ENCODE measurements at places on chromosomes 6 and 20.

DNA sequence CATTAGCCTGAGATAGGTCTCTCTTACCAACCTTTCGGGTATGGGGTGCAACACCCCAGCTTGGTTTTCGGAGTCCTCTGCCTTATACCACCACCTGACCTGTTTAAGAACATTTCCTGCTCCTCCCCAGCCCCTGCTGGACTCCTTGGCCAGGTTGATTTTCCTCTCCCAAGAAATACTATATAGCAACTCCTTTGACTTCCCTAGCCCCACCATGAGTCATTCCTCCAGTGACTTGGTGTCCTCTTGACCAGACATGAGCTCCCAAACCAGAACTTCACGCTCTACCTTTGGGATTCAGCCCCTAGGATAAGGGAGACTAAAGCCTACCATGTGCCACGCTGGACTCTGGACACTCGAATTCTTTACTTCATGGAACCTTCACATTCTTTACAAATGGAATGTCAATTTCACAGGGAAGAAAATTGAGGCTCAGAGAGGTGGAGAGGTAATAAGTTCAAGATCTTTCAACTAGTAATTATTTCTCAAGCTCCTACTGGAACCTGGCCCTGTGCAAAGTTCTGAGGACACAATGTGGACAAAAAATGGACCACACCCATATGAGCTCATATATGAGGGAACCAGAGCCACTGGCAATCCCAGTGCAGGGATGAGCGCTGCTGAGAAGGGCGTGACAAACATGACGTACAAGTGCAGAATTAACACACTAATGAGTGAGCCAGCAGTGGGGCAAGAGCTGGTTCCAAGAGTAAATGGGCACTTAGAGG is 48.2 kb downstream of the SIRPA start:
- DNase-seq, result no peak

GRCh38 chr20:2993250-2993649 is 50.2 kb upstream of the GNRH2 start:
- DNase-seq, result no peak

DNA sequence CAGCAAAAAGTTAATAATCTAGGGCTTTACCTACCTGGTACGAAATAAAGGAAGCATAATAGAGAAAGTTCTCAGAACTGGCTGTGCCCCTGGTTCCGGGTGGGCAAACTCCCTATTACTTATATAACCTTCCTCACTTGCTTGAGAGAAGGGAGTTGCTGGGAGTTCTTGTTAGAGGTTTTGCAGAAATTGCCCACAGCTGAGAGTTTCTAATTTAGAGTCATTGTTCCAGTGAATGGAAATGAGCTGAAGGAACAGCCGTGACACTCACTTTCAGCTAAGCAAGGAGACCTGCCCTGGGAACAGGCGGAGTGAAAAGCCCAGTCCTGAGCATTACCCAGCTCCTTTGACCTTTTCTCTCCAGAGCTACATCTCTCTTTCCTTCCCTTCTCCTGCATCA is 594.6 kb upstream of the FLRT3 start:
- no peak for DNase-seq

DNA sequence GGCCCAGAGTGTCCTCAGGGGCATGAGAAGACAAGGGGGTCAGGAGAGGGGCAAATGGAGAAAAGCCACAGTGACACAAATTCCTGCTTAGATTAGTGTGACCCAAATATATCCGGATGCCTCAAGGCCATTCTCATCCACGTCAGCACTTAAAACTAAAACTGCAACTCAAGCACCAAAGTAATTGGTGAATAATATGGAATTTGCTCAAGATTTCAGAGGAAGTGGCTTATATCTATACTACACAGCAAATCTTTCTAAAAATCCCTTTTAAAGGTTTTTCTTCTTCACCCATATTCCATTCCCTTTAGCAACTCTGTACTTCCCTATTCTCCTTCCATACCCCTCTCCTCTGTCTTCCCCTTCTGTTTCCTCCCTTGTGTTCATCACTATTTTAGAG is 15.2 kb downstream of the DEF6 start:
- DNase-seq, result no peak

GRCh38 chr20:47250360-47250759 is 106.1 kb downstream of the ZMYND8 start:
- DNase-seq, result no peak

GRCh38 chr6:124441450-124441849 is 520.8 kb upstream of the RNF217 start:
- no peak for DNase-seq

DNA sequence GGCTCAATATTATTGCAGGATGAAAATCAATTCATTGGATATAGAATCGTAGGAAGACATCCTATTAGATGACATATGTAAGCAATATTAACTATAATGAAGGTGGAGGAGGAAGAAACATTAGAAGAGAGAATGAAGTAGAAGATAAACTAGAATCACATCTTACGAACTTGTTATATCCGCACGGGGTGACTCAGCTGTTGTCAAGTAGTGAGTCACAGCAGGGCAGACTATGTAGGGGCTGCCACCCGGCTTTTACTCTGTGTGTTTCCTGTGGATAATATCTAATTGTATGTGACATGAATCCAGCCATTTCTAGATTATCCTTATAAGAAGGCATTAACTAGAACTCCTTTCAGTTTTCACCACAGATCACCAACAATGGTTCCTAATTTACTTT is 520.2 kb downstream of the DOK5 start:
- no peak for DNase-seq

DNA sequence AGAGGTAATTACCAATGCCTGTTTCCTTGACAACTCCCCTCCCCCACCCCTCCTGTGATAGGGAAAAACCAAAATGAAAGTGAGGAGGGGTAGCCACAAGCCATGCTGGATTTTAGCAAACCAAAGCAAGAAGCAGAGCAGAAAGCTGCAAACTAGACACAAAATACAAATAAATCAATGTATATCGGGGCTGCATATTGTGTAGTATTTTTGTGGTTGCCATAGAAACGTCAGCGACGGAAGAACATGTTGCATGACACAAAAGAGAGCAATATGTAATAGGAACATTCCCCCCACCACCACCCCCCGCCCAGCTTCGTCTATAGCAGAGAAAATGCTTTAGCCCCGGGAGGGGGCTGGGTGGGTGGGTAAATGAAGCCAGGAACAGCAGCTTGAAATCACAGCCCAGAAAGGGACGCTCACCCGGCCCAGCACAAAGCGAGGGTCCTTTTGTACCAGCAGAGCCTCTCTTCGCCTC is 548 bp downstream of the AGPAT4 start:
- no peak for DNase-seq

DNA sequence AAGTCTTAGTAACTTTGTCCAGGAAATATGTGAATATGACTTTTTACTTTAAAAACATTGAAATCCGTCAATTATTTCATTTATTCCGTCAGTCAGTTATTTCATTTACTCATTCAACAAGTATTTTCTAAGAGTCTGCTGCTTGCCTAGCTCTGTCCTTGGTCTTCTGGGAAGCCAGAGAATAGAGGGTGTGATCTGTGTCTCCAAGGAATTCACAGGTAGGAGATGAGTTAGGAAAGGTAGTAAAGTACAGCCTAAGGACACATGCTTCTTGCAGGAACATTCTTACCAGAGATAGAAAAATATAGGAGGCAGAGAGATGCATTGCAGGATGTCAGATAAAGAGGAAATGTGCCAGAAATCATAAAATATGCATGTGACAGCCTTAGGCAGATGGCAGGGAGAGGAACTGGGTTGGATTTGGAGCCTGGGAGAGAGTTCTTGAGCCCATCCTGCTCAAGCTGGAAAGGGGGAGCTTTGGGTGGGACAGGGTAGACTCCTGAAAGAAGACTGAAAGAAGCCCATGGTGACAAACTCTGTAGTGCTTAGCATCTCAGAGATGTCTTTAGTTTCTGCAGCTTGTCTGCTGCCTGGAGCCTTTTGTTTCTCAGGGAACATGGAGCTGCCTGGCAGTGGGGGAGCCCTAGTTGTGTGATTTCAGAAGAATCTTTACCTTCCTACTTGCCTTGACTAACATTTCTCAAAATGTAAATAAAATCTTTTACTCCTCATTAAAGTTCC is 3.5 kb downstream of the SH3BGRL2 start:
- no peak for DNase-seq

GRCh38 chr6:5828296-5828695 is 178.4 kb downstream of the NRN1 start:
- DNase-seq, result no peak

GRCh38 chr20:44288252-44288651 is 22.8 kb downstream of the FITM2 start:
- no peak for DNase-seq

DNA sequence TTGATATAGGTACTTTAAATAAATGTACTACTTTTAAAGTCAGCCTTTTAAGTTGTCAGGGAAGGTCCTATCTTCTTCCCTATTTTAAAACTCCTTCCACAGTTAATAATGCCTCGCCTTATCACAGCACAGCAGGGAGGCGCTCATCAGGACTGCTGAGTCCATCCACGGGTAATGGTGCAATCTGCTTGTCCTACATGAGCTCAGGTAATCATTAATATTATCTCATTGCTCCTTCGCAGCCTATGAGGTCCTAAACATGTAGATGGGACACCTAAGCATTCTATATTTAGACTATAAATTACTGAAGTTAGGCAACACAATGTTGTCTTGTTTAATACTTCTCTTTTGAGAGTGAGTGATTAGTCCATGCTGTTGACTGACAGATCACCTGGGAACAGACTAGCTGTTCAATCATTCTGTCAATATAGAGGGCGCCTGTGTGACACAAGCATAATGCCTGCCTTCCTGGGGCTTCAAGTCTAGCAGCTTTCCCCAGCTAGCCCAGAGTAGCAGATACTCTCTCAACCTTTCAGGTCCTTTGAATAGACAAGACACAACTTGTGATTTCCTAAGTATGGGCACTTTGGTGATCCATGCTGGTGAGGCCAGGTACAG is 91.0 kb downstream of the FYN start:
- DNase-seq, result no peak

DNA sequence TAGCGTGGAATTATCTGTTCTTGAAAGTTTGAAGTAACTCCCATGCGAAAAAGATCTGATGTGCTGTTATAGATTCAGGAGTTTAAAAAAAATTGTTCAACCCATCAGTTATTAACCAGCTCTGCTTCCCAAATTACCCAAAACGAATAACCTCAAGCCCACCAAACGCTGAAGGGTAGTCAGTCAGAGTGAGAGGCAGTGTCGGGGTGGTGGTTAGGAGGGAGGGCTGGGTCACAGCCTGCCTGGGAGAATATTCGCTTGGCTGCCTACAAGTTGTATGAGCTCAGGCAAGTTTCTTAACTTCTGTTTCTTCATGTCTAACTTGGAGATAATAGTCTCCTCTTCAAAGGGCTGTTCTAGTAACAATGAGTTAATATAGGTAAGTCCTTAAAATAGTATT is 114.6 kb downstream of the JPH2 start:
- DNase-seq, result no peak

DNA sequence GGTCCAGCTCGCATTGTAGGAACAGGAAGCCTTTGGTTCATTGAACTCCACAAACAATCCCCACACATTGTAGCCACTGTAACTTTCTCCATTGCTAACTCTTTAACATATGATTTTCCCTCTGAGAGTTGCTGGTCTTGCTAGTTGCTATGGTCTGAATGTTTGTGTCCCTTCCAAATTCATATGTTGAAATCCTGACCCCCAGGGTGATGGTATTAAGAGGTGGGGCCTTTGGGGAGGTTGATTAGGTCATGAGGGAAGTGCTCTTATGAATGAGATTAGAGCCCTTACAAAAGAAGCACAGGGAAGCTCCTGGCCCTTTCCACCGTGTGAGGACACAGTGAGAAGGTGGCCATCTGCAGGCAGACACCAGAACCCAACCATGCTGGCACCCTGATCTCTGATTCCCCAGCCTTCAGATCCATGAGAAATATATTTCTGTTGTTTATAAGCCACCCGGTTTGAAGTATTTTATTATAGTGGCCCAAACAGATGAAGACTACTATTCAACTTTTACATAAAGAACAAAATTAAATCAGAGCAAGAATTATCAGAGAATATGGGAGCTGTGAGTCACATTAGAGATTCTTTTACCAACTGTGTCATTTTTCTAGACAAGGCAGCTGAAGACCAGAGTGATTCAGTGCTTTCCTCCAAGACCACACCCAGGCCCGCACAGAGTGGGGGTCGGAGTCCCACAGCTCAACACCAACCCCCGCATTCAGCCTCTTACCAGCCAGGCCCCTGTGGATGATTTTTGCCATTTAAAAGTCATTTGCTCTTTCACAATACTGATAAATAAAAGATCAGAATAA is 143.0 kb downstream of the SAMD5 start:
- no peak for DNase-seq
